ENCODE measurements at places on chromosomes 4 and X. TPM values are rescaled to one million over a fixed set of nuclear protein-coding genes. Genes with fewer than 3 reads are reported as not detected.

Gene MAP7D2
- 7.6 TPM for total RNA-seq

Gene MAGEB1
- total RNA-seq = not detected

Gene ZNF330
- total RNA-seq = 18.9 TPM

Gene BLTP1
- total RNA-seq = 24.5 TPM

Gene MAGEC1
- not detected for total RNA-seq

Gene BTK
- total RNA-seq = not detected

Gene GPR119
- total RNA-seq = not detected

Gene SGCB
- total RNA-seq = 27.6 TPM

Gene PCDH19
- total RNA-seq = 0.08 TPM

Gene ZNF595
- 36.7 TPM for total RNA-seq

Gene NDNF
- total RNA-seq = 0.10 TPM

Gene MAGEA12
- total RNA-seq = not detected

Gene AGTR2
- 0.05 TPM for total RNA-seq

Gene CXorf49B
- total RNA-seq = not detected

Gene FGFBP1
- total RNA-seq = 0.39 TPM

Data from Panc1 (cell line).